ENCODE measurements at places on chromosomes 4 and X. TPM values are rescaled to one million over a fixed set of nuclear protein-coding genes. Genes with fewer than 3 reads are reported as not detected.

RHOXF1 gene
- 0.37 TPM for polyA plus RNA-seq

PRKG2 gene
- polyA plus RNA-seq = 0.06 TPM

PNMA3 gene
- 0.09 TPM for polyA plus RNA-seq

OTC gene
- 0.91 TPM for polyA plus RNA-seq

NDP gene
- polyA plus RNA-seq = not detected

NKX6-1 gene
- polyA plus RNA-seq = not detected

PSAPL1 gene
- polyA plus RNA-seq = 0.24 TPM

CPE gene
- 11.5 TPM for polyA plus RNA-seq

HPGDS gene
- polyA plus RNA-seq = 1.2 TPM

TCEAL8 gene
- 55.0 TPM for polyA plus RNA-seq

CLOCK gene
- polyA plus RNA-seq = 6.2 TPM

HERC5 gene
- polyA plus RNA-seq = 6.0 TPM

CHRNA9 gene
- not detected for polyA plus RNA-seq

ENOX2 gene
- 6.4 TPM for polyA plus RNA-seq

KLHL4 gene
- polyA plus RNA-seq = 0.10 TPM

GAGE12E gene
- polyA plus RNA-seq = not detected

CT47B1 gene
- not detected for polyA plus RNA-seq

STK32B gene
- 0.29 TPM for polyA plus RNA-seq

YIPF7 gene
- not detected for polyA plus RNA-seq

NDUFB11 gene
- 69.7 TPM for polyA plus RNA-seq

MND1 gene
- polyA plus RNA-seq = 0.80 TPM

SLC2A9 gene
- 10.5 TPM for polyA plus RNA-seq

CXorf49 gene
- polyA plus RNA-seq = not detected

UNC5C gene
- 0.55 TPM for polyA plus RNA-seq
